ENCODE measurements at places on chromosomes 3 and 15.

GRCh38 chr3:69201658-69202057 lies 79.3 kb upstream of the LMOD3 start:
- DNase-seq = no peak

DNA sequence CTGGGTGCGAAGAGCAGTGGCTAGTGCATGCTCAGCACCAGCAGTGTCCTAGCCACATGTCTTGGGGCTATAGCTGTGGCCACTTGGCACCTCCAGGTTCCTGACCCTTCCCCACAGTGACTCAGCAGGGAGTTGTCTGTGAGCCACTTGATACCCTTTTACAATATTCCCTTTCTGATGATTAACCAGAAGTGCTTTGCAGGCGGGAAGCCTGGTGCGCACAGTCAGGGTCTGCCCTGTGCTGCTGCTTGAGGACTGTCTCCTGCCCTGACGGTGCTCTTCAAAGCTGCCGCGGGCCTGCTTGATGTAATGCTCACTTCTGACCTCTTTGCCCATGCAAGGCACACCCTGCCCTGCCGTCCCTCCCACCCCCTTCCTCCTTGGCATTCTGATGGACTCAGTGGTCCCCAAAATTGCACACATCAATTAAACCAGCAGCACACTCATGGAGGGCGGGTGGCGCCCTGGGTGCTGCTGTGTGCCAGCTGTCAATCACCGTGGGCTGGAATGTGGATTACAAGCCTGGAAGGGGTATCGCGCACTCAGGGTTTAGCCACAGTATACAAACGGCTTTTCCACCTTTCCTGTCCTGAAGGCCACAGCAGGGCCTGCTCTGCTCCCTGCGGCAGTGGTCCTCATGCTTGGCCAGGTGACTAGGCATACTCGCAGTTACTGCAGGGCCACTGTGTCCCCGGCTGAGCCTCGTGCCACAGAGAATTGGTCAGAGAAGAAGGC lies 40.9 kb upstream of the PCSK6 start:
- DNase-seq = peak; percentile 44

GRCh38 chr15:31200735-31201151 lies 99.2 kb upstream of the TRPM1 start:
- peak; percentile 82 for DNase-seq

DNA sequence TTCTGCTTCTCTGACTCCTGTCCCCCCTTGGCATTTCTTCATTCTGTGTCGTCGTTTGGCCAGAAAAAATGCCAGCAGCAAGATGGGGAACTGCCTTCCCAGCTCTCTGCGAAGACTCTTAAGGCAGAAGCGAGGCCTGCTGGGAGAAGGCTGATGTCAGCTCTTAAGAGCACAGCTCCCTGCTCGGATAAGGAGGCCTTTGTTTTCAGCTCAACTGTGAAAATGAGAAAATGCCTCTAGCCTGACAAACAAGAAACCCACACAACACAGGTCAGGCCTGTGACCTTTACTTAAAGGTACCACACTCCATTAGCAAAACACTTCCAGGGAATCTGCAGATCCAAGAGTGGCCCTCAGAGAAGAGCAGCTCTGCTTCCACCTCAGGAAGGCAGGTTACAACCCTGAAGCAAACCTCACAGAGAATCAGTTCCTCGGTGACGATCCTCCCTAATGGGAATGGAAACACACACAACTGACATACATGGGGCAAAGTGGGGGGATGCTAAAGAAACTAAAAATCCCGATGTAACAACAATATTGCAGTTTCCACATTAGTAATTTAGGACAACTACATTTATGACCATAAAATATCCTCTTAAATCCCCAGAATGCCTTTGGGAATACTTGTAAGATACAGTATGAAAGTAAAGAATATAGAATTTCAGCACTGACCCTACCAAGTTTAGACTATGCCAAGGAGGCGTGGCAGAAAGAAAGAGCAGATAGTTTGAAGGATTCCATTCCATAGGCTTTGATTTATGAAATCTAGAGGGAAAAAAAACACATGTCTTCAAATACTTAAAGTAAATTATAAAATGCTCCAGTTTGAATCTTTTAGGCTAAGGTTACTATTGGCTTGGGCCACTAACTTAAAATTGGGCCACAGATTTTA lies 52.1 kb downstream of the VGLL4 start:
- DNase-seq = no peak

- DNase-seq = no peak
Measured at GRCh38 chr3:86978111-86978551, 12.8 kb downstream of the VGLL3 start.

DNA sequence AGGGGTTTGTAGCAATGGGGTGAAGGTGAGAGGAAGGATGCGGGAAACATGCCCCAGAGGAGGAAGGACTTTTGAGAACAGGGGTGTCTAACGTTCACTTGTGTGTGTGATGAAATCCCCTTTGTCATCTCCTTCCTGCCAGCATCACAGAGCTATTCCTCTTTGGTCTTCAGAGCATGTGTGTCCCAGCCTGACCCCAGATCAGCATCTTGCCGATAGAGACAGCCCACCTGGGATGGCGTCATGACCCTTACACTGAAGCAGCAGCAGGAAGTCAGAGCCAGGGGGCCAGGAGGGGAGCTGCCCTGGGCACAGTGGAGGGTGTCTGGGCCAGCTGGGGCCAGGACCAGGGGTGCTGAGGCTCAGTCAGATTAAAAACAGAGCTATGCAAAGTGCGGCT lies 29.9 kb upstream of the GRIP2 start:
- no peak for DNase-seq

GRCh38 chr15:38879909-38880471 lies 315.4 kb upstream of the RASGRP1 start:
- DNase-seq = no peak

DNA sequence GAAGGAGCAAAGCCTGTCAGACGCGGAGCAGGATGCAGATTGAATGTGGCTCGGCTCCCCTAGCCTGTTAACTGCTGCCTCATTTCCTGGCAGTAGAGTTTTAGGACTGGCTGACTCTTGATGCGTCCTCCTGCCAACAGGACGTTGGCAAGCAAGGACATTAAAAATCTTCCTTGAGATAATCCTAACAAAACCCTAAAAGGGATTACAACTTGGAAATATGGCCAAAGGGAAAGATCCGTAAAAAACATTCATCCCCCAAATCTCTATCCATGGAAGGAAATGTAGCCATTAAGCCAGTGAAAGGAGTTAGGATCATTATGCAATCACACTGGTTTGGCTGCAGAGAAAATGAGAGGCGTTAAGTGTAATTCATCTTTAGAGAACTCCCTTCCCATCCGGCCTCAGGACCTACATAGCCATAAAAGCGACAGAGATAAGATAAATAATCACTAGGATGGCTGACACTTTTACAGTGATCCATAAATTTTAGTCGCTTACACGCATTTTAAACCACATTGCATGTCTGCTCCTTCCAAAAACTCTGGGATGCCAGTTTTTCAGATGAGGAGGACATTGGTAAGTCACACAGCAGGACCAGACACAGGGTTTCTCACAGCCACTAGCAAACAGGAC lies 44.5 kb upstream of the C3orf80 start:
- DNase-seq = no peak

DNA sequence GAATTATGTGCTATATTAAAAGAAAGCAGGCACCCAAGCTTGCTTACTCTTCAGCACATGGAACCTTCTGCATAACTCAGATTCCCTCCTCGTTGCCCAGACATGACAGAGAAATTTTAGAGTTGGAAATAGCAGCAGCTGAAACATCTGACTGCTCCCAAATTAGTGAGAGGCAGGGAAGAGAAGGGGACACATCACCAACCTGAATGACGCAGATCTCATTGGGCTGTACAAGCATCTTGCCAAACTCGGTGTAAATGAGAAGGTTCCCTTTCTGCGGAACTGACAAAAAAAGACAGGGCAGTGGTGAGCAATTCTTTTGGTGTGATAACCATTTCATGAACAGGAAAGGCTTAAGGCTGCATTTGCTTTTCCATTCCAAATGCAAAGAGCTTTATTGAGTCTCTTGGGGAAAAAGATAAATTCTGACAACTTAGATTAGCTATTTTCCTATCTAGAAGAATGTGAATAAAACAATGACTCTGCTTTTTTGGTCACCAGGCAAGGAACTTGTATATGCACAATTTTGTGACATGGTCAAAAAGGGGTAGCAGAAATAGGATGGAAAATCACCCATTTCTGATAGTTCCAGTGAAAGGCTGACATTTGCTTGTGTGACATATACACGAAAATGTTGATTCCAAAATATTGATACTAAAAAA lies 35.1 kb downstream of the HGD start:
- no peak for DNase-seq

DNA sequence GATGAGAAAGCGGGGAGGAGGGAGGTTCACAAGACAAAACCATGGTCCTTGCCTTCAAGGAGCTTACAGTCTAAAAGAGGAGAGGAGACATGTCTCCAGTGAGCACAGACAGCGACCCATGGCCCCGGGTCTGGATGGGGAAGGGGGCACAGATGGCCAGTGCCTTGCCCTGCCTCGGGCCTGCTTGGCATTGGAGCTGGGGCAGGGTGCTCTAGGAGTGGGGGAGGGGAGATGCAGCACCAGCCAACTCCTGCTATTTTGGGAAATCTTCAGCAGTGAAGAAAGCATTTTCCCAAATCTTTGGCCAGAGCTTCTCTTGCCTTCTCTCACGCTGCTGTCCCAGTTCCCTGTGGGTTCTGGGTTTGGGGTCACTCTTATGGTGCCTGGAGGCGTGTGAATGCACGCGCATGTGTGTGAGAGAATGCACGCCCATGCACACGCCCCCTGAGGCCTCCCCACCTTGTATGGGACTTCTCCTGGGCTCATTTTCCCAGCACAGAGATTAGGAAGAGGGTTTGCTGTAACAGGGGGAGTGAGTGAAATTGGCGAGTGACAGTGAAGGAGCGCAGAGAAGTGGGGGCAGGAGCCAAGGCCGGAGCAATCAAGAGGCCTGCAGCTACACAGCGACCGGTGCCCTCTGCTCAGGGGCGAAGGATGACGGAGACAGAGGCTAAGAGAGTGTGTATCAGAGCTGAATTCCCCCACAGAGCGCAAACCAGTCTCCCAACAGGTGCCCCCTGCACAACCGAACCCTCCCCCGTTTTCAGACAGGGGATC lies 71.5 kb downstream of the SEMA5B start:
- no peak for DNase-seq

GRCh38 chr3:184155644-184156521 lies 706 bp downstream of the DVL3 start:
- peak; percentile 31 for DNase-seq

- no peak for DNase-seq
Measured at GRCh38 chr15:51718746-51719145, 18.7 kb downstream of the LYSMD2 start.

DNA sequence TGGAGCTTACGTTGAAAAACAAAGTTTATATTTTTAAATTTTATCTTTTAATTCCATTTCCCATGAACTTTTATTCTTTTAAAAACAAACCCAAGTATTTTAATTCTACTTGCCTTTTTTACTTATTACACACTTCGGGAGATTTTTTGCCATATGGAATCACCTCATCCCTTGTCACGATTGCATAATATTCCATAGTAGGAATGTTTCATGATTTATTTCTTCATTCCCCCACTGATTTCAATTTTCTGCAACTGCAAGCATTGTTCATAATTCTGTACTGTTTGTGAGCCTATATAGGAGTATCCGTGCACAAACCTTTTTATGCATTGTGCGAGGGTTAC lies 574 bp upstream of the SLC25A36 start:
- no peak for DNase-seq

GRCh38 chr3:35761311-35761710 lies 122.0 kb downstream of the ARPP21 start:
- DNase-seq = no peak

GRCh38 chr15:38324939-38325647 lies 72.5 kb downstream of the SPRED1 start:
- no peak for DNase-seq

- DNase-seq = no peak
Measured at GRCh38 chr3:127196466-127197299, 3.8 kb downstream of the PRR23E start.

DNA sequence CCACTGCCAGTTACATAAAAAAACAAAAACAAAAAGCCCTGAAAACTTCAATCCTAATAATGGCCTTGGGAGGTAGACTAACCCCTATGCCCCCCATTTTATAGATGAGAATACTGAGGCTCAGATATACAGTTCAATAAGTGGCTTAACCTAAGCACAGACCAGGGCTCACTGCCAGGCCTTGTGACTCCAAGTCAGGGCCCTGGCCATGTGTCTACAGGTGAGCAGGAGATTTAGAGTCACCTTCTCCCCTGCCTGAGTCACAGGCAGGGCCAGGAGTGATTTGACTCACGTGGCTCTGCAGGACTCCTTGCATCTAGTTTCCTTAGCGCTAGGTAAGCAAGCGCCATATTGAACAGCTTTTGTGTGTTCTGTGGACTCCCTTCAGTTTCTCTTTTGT lies 98.6 kb upstream of the ETV5 start:
- no peak for DNase-seq

- DNase-seq = no peak
Measured at GRCh38 chr3:50737906-50738598, 63.3 kb downstream of the DOCK3 start.

DNA sequence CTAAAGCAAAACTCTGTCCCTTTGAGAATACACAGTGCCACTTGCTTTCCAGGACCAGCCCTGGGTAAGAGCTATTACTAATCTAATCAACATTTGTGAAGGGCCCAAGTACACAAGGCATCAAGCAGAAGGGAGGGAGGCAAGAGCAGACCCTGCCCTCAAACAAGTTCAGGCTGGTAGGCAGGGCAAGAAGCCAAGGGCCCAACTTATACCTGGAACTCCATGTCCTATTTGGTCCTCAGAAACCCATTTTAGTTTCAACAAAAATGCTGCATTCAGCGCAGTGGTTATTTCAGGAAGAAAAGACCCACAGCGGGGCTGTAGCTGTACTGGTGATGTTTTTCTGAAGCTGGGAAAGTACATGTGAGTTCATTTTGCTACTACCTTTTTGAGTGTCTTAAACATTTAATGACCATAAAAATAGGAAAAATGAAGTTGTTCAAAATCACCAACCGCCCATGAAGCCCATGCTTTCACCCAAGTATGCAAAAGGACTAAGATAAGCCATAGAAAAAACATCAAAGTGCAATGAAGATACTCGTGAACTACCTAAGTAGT lies 2.8 kb downstream of the RPS17 start:
- no peak for DNase-seq

DNA sequence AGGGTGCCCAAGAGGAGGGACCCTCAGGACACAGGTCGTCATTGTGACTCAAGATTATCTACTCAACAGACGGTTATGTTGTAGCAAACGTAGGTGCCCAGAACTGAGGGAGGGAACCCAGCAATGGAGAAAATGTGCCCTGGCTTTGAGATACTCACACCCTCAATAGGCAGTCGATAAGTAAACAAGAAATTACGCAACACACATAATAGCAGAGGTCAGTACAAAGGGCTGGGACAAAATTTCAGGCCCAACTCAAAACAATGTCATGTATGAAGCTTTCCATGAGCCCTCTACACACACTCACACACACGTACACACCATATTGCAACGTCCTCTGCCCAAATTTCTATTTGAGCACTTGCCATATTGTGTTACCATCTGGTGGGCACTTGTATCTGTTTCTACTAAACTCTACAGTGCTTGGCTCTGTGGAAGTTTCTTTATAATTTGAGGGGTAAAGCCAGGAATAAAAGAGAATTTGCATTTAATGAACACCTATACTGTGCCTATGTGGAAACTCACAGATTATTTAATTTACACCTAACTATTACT lies 114.6 kb upstream of the TRIM42 start:
- DNase-seq = no peak

GRCh38 chr3:136018876-136019275 lies 53.3 kb downstream of the PPP2R3A start:
- no peak for DNase-seq

GRCh38 chr3:150760431-150761200 lies 2.4 kb downstream of the SIAH2 start:
- no peak for DNase-seq
